Nucleus accumbens (tissue), 56 donors: ENCODE measurements at places on chromosomes 1 and 21.

- DNase-seq, result no peak
Measured at GRCh38 chr1:112981426-112981825, 25.4 kb upstream of the SLC16A1 start.

DNA sequence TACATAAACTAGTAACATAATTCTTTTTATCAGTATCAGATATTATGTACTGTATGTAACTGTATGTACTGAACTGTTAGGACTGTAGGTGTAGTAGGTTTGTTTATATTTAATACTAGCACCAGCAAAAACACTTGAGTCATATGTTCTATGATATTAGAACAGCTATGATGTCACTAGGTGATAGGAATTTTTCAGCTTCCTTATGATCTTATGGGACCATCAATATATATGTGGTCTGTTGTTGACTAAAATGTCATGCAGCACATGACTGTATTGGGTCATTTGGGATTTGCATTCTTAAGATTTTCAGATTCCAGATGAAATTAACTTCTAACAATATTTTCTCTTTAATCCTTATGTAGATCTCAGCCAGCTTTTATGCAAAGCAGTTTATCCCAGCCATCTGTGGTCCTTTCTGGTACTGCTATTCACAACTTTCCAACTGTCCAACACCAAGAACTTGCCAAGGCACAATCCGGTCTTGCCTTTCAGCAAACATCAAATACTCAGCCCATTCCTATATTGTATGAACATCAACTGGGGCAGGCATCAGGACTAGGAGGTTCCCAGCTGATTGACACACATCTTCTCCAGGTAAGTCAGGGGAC is 38.3 kb upstream of the MYOCOS start:
- DNase-seq, result no peak

DNA sequence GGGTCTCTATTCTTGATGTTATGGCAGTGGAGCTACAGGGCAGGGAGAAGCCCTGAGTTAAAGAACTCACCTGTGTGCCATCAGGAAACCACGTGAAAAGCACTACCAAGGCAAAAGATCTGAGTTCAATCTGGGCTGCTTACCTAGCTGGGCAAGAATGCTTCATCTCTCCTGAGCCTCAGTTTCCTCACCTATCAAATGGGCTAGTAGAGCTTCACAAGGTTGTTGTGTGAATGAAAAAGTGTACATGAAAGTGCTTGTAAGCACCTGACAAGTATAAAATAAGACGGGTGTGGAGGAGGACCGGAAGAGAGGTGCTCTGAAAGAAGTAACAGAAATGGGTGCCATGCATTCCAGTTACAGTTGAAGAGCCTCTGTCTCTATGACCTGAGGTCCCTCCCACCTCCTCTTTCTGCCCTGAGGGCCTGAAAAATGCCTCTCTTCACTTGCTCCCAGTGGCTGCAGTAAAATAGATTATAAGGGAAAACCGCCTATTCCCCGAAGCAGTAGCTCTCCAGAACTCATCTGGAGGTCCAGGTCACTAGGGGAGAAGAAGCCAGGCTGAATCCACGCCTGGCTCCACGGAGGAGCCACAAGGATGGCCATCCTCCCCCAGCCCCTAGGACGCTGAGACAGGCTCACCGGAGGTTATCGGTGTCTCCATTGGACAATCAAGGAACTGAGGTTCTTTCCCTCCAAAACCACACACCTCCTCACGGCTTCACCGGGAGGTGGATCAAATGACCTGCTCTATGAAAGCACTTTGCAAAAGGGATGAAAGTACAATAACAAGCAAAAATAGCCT is 1.4 kb downstream of the GPR161 start:
- no peak for DNase-seq

- peak; percentile 44 for DNase-seq
Measured at GRCh38 chr1:243501002-243501401, 245.2 kb downstream of the SDCCAG8 start.
